ENCODE measurements at places on chromosomes 11 and 22.

DNA sequence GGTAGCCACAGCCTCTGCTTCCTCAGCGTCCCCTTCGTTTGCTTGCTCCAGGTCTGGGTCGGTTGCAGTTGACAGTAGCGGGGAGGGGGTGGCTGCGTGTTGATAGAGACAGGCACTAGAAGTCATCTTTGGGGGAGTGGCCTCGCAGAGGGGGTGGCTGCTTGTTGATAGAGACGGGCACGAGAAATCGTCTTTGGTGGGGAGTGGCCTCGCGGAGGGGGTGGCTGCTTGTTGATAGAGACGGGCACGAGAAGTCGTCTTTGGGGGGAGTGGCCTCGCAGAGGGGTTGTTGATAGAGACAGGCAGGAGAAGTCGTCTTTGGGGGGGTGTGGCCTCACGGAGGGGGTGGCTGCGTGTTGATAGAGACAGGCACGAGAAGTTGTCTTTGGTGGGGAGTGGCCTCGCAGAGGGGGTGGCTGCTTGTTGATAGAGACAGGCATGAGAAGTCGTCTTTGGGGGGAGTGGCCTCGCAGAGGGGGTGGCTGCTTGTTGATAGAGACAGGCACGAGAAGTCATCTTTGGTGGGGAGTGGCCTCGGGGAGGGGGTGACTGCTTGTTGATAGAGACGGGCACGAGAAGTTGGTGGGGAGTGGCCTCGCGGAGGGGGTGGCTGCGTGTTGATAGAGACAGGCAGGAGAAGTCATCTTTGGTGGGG lies 328.3 kb downstream of the TBC1D22A start:
- peak; percentile 35 for DNase-seq

GRCh38 chr11:80441821-80442220 lies 1001.0 kb upstream of the TENM4 start:
- no peak for DNase-seq

GRCh38 chr11:13008625-13009475 lies at the start of gene RASSF10:
RASSF10 (plus strand) TSS chr11:13009316; CDS start chr11:13009577, 261 bp downstream.
- no peak for DNase-seq

DNA sequence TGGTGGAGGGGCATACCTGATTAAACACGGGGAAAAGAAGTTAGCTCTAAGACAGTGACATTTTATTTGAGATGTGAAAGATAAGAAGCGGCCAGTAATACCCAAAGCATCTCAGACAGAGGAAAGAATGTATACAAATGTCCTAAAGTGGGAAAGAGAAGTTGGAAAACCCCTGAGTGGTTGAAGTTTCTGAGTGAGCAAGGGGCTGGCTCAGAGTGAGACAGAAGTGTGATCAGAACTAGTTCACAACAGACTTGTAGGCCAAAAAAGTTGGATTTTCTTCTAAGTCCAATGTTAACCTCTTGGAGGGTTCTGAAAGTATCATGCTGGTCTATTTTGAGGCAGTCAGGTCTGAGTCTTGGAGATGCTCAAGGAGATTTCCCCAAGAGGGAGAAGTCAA lies 608.7 kb downstream of the SOX6 start:
- no peak for DNase-seq

- no peak for DNase-seq
Measured at GRCh38 chr22:33781411-33781810, 138.9 kb downstream of the LARGE1 start.

GRCh38 chr11:27717377-27717776 lies 17.1 kb upstream of the BDNF start:
- DNase-seq: no peak

GRCh38 chr11:66987158-66987620 lies 12.1 kb downstream of the C11orf86 start:
- no peak for DNase-seq

- DNase-seq: no peak
Measured at GRCh38 chr11:11414996-11415395, 61.9 kb upstream of the CSNK2A3 start.

DNA sequence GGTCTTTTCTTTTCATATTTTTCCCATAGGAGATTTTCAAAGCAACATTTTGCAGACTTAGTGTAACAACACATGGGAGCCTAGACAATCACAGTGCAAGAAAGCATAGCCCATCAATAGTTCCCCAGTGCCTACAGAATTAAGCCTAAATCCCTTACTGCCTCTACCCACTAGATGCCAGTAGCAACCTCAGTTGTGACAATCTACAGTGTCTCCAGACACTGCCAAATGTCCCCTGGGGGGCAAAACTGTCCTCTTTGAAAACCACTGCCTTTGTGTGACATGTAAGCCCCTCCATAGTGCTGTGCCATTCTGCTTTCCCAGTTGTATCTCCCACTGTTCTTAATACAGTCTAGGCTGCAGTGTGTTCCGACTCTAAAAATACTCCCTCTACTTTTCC lies 1329.0 kb downstream of the LRRC4C start:
- no peak for DNase-seq

DNA sequence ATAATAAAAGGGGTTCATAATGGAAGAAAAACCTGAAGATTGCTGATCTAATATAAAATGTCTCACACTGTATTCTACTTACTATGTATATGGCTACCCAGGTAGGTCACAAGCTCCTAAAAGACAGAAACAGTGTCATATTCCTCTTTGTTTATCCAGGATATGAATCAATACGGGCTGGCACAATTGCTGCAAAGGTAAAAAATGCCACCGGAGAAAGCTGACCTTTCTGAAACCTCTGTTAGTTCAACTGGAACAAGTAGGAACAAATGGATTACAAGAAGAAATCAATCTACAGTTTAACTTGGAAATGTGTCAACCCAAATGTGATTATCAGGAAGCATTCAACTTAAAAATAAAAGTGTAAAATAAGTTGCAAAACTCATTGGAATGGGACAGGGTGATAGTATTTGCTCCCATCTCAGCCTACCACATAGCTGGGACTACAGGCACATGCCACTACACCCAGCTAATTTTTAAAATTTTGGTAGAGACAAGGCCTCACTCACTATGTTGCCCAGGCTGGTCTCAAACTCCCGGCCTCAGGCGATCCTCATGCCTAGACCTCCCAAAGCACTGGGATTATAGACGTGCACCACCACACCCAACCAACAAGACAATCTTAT lies 27.6 kb downstream of the SLC35F2 start:
- no peak for DNase-seq

GRCh38 chr11:77345621-77346020 lies 44.1 kb upstream of the GDPD4 start:
- no peak for DNase-seq

- no peak for DNase-seq
Measured at GRCh38 chr11:115676206-115676605, 172.0 kb upstream of the CADM1 start.

DNA sequence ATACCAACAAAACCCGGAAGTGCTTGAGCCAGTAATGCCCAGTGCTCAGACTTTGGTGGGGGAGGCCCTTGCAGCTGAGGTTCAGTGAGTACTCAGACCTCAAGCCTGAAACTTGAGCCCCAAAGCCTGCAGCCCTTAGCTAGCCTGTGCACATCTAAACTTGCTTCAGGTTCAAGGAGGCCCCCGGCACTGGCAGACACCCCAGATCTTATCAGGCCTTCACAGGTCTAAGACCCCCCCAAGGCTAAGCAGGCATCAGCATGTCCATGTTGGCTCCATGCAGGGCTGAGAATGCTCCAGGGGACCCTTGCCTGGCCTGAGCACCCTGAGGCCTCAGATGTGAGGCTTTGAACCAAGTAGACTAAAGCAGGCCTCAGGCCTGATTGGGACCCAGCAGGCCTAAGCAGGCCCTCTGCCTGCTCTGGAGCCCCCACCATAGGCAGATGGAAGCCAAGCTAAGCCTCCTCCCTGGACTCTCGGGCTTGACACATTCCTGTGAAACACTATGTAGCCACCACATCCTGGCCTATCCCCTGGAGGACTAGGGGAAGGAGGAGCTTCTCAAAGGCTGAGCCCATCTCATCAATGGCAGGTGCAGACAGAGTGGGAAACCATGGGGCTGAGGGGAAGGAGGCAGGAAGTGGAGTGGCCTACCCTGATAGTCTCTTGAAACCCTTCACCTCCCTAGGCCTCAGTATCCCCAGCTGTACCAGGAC lies 1.2 kb upstream of the CASTOR1 start:
- DNase-seq: no peak

GRCh38 chr11:93857413-93858120 lies 7.1 kb upstream of the VSTM5 start:
- DNase-seq: no peak

- DNase-seq: peak; percentile 19
Measured at GRCh38 chr11:9280655-9281301, 15.6 kb upstream of the DENND5A start.

DNA sequence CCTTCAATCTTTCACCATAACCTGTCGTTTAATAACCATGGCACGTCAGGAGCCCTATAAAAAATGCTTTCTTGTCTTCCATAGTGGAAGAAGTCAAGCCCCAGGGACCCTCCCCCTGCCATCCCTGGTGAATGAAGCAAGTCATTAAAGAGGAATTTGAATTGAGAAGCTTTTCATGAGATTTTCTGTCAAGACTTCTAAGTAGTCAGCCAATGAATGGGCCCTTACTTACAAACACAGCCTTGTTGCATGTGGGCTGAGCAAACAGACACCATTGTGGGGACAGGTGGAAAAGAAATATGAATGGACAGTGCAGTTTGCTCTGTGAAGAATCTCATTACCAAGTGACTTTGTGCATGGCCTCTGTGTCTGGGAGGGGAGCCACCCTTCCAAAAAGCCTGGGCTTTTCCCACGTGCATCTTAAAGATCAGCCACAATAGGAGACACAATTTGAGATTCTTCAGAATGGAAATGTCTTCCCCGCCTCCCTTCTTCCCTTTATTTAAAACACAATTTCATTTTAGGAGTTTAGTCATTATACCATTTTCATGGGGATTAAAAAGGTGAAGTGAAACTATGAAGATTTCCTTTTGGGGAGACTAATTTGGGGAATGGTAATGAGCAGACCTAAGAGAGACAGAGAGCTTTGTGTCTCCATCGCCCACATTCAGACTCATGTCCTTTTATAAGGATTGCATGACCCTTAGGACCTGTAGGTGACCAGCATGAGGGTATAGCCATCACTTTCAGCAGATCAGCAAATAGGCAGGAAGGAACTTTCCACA lies 152.0 kb downstream of the LRRC4C start:
- no peak for DNase-seq

DNA sequence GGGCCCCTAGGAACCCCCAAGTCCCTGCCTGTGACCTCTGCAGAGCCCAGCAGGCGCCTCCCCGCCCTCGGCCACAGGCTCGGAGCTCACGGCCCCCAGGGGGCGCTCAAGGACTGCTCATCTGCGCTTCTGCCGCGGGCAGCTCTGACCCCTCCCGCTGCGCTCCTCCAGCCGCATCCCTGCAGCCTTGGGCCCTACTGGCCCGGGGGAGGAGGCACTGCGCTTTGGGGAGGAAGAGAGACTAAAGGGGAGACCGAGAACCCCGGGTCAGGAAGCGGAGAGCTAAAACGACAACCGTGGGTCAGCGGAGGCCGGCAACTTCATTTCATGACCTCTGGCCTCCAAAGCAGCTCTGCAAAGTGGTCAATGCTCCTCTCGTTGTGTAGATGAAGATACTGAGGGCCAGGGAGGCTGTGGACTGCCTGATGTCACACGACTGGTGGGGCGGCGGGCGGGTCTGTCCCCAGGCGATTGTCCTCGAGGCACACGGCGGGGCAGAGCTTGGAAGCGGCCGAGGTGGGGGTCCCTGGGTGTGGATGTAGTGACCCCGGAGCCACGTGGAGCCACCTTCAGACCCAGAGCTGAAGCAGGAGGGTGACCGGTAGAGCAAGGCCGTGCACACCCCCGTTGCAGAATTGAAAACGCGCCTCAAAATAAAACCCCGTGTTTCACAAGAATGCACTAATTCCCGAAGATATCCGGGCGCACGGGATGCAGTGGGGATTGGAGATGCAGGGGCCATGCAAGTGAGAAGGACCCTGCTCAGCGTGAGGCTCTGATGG lies 2.7 kb upstream of the KRTAP5-6 start:
- DNase-seq: peak; percentile 73

GRCh38 chr11:20589796-20590195 lies 9.6 kb upstream of the SLC6A5 start:
- DNase-seq: no peak

GRCh38 chr22:49564054-49564453 lies 263.6 kb downstream of the BRD1 start:
- no peak for DNase-seq

- DNase-seq: no peak
Measured at GRCh38 chr11:62001450-62002191, 34.2 kb upstream of the FTH1 start.

DNA sequence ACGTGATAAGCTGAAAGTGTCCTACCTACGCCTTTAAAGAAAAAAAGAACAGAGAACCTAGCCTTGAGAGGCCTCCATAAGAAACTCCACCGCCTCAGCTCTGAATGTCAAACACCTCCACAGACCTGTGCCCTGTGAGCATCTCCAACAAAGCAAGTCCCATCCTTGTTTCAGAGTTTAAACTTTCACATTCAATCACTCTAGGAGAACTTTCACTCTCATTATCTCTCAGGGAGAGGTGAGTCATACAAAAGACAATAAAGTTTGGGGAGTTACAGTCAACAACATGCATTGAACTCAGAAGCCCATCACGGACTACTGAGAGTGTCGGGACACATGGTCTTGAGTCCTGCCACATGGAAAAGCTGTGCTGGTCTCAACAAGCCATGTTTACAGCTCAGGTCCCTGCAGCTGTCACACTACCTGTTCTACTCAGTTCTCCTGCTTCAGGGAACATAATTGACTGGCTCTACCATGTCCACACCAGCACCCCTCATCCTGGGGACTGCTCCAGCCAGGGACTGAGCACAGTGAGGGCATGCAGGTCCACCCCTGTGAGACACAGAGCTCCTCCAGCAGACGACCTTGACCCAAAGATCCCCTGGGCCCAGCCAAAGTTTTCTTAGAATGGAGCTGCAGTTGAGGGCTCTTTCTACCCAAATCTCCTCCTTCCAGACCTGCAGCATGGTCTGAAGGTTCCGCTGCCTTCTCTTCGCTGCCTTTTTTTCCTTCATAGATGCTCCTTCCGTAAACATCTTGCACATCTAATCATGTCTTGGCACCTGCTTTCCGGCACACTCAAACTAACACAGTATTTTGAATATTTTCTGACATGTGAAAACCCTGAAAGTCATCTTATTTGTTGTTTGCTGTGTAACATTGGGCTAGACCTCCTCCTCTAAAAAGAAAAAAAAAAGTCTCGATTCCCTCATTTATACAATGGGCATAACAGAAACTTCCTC lies 114.9 kb downstream of the ETS1 start:
- DNase-seq: no peak

- DNase-seq: peak; percentile 34
Measured at GRCh38 chr22:31944700-31945442, 536 bp downstream of the YWHAH start.

- no peak for DNase-seq
Measured at GRCh38 chr11:57775491-57775890, 13.9 kb downstream of the CTNND1 start.

Data from effector CD8-positive, alpha-beta T cell (primary cell).